ENCODE measurements at places on chromosomes 1 and 21.
A peak's percentile ranks its signal among the peaks of the same experiment; 100 is the strongest.

GRCh38 chr1:110053552-110054428, 16.7 kb downstream of the ALX3 start:
- peak; percentile 37 for DNase-seq

DNA sequence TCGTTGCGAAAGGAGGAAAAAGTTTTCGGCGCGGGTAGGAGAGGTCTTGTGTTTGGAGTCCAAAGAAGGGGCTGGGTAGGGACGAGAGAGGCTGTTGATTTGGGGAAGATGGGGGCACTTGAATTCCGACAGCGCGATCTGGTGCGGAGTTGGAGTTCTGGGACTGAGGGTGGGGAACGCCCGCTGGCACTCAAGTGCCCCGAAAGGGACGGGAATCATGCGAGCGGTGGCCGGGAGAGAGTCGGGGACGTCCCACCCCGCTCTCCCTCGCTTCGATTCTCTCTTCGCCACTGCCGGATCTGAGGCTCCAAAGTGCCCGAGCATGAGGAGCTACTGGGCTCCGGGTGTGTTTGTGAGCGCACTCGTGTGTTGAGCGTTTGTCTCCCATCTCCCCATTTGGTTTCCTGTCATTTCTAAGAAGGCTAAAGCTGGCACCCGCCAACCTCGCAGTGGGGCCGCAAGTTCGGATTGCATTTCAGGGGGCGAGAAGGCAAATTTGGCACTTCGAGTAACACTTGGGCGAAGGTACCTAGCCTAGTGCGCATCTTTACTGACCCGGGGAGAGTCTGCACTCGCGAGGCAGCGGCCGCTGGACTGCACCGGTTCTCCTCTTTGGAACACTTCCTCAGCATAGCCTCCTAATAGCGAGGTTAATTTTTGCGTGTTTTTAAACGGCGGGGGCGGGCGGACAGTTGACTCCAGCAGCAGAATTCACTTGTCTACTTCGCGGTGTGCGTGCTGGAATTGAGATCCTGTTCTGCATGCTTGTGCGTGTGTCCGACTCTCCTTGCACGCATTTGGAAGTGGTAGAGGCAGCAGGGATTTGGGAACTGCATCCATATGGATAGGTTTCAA, 1.2 kb downstream of the CHRM3 start:
- no peak for DNase-seq

DNA sequence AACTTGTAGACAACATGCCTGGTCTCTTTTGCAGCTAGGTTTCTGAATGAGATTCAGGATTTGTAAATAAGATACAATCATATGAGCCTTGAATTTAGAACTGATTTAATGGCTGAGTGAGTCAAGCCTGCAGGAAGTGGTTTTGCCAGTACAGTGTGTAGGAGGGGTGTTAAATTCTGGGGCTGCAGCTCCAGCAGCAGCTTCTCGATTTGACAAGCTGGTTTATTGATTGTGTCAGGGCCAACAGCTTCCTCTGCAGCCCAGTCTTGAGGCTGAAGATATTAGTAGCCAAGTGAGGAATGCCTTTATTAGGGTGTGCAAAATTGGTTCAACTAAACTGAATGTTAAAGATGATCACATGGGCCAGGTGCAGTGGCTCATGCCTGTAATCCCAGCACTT, 11.5 kb upstream of the PLA2G5 start:
- no peak for DNase-seq

GRCh38 chr1:53532912-53533311, 73.7 kb downstream of the DMRTB1 start:
- DNase-seq = no peak

GRCh38 chr1:25695090-25695770, 78.6 kb downstream of the MAN1C1 start:
- DNase-seq = no peak

GRCh38 chr1:226700861-226701260, 38.2 kb downstream of the ITPKB start:
- no peak for DNase-seq

GRCh38 chr1:211529453-211529852, 37.5 kb upstream of the RD3 start:
- DNase-seq = no peak

GRCh38 chr1:248885646-248886045, 20.4 kb upstream of the PGBD2 start:
- DNase-seq = no peak

GRCh38 chr1:113859478-113860175, 11.9 kb downstream of the PTPN22 start:
- DNase-seq = no peak

GRCh38 chr1:219401724-219402625, 210.9 kb downstream of the ZC3H11B start:
- no peak for DNase-seq

DNA sequence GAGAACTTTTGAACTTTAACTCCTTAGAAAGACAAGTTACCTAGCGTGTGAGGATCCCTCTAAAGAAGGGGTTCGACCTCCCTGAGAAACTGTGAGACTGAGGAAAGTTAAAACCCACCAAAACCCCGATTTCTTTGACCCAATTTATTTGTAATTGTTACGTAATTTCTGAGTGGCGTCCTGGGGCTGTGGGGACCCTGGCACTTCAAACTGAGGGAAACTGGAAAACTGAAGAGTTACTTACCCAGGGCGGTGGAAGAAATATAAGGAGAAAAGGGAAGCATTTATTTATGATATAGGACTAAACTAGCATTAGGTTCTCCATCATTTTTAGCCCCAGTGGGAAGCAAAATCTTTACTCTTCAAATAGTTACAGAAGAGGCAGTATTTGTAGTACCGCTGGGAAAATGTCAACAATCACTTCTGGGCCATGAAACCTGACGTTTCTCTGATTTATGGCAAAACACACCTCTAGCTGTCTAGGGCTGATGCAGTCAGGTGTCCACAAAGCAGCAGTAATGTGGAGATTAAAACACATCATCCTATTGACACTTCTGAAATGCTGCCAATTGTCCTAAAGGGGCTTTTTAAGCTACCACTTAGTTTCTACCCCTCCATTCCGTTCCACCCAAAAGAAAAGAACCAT, 430 bp downstream of the S100B start:
- no peak for DNase-seq

DNA sequence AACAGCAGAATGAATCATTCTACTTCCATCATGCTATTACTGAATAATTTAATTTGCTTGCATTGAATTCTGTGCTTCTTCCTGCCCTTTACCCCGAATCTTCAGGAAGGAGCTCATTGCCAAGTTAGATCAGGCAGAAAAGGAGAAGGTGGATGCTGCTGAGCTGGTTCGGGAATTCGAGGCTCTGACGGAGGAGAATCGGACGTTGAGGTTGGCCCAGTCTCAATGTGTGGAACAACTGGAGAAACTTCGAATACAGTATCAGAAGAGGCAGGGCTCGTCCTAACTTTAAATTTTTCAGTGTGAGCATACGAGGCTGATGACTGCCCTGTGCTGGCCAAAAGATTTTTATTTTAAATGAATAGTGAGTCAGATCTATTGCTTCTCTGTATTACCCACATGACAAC, 44.2 kb downstream of the MAP3K7CL start:
- DNase-seq = no peak

DNA sequence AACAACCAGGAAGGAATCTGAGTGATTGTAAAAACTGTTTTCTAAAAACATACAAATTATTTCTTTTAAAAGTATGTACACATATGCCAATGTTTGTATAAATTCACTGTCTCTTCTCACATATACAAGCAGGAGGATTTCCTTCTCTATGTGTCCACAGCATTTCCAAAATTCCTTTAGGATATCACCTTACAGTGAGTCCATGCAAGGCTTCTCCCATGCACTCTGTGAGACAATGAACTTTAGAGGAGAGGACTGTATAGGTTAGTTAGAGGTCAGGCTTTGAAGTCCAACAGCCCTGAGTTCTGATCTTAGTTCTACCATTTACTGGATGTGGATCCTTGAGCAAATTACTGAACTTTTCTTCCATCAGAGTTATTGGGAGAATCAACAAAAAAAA, 34.1 kb upstream of the USH2A start:
- DNase-seq = no peak

DNA sequence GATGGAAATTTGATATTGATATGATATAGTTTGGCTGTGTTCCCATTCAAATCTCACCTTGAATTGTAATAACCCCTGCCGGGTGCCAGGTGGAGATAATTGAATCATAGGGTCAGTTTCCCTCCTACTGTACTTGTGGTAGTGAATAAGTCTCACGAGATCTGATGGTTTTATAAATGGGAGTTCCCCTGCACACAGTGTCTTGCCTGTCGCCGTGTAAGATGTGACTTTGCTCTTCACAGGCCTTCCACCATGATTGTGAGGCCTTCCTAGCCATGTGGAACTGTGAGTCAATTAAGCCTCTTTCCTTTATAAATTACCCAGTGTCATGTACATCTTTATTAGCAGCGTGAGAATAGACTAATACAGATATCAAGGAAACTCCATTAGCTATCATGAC, 74.6 kb downstream of the MAP3K7CL start:
- no peak for DNase-seq

- no peak for DNase-seq
Measured at GRCh38 chr1:164058198-164058597, 500.8 kb upstream of the PBX1 start.

DNA sequence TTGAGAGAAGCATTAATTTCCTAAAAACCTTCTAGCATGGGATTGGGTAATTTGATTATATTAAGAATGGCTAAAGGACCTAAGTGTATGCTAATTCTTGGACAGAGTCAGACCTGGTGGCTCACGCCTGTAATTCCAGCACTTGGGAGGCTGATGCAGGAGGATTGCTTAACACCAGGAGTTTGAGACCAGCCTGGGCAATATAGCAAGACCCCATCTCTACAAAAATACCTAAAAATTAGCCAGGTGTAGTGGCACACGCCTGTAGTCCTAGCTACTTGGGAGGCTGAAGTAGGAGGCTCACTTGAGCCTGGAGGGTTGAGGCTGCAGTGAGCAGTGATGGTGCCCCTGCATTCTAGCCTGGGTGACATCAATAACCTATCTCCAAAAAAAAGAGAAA, 45.9 kb upstream of the BMP8A start:
- DNase-seq = no peak

- DNase-seq = no peak
Measured at GRCh38 chr1:93516164-93516563, 68.2 kb downstream of the FNBP1L start.

DNA sequence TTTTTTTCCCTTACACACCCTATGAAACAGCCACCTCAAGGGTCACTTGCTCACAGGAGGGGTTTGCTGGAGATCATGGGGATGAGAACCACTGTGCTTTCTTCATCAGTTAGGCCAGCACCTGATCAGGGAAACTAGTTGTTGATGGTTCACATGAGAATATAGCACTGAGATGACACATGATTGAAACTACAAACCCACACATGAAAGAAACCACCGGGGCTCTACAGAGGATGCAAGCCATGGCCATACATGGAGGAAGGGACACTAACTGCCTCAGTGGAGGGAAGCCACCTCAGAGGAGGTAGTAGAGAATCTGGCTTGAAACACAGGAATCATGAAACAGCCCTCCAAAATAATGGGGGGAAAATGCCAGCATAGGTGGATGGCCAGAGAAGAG, 63.2 kb downstream of the PRKAB2 start:
- no peak for DNase-seq
